ENCODE measurements at places on chromosomes 7 and 10.

DNA sequence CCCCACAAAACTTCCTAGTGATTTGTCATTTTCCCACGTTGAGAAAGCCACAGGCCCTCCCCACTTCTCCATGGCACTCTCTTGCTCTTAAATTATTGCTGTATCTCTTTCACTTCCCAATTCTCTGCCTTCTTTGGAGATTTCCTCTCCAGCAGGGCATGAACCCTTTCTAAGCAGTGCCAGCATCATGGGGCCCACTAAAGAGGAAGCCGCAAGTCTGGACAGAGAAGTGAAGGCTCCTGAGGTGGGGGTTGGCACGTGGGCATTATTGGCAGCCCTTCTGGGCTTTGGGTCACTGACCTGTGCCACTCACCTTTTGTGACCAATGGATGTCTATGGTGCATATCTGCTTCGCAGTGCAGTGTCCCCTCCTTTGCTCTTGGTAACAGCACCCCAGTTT lies 97.7 kb upstream of the TCF7L2 start:
- DNase-seq, result no peak

GRCh38 chr10:125084614-125085257 lies 75.6 kb downstream of the CTBP2 start:
- DNase-seq, result no peak

- no peak for DNase-seq
Measured at GRCh38 chr7:104978460-104978859, 35.5 kb upstream of the KMT2E start.

DNA sequence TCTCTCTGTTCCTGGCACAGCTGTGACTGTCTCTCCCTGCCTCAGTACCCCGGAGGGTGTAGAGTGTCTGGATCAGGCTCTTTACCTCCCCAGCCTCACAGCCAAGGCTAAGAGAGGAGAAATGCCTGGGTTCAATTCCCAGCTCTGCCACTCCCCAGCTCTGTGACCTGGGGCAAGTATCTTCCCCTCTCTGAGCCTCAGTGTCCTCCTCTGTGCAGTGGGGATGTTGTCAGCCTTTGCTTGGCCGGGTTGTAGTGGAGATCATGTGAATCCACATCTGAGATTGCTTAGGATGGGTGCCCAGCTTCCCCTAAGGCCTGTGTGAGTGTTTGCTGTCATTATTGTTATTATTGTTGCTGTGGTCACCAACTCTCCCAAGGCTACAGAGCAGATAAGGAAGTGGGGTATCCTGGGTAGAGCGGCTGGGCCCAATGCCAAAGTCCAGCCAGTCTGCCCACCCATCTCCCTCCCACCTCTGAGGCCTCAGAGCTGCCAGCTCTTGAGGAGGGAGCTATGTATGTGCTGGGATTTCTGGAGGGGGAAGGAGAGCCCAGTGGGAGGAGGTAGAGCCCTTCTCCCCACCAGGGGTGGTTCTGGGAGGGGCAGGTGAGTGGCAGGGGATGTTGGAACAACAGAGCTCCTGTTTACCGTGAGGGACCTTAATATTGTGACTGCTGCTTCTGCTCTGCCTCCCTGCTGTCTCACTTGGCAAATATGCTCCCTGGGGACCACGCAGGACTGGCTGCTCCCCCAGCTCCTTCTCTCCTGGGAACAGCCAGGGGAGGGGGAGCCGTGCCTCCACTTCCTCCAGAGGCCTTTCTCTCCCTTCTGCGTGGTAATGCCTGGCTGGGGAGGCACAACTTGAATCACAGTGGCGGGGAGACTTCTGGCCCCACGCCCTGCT lies 170.5 kb downstream of the RPS24 start:
- DNase-seq, result peak; percentile 72

DNA sequence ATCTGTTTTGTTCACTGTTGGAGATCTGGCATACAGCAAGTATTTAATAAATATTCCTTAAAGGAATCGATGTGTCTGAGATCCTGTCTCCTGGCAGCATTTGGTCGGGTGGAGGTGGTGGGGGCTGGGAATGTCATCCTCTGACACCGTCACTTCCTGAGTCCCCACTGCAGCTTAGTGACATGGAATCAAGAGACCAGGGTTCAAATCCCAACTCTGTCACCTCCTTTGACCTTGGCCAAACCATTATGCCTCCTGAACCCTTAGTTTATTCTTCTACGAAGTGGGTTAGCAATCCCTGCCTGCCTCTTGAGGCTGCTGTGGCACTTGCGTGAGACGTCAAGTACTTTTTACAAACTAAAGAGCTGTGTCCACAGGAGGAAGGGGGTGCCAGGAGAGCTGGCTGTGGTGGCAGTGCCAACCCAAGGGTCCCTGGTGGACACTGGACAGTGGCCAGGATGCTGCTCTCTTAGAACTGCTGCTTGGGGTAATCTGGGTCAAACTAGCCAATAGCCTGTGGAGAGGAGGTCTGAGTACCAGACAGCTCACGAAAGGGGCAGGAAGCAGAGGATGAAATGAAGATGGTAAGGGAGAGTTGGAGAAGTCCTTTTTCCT lies 8.0 kb upstream of the ZMIZ1 start:
- no peak for DNase-seq

- DNase-seq, result no peak
Measured at GRCh38 chr7:159317294-159317693, 172.6 kb upstream of the VIPR2 start.

DNA sequence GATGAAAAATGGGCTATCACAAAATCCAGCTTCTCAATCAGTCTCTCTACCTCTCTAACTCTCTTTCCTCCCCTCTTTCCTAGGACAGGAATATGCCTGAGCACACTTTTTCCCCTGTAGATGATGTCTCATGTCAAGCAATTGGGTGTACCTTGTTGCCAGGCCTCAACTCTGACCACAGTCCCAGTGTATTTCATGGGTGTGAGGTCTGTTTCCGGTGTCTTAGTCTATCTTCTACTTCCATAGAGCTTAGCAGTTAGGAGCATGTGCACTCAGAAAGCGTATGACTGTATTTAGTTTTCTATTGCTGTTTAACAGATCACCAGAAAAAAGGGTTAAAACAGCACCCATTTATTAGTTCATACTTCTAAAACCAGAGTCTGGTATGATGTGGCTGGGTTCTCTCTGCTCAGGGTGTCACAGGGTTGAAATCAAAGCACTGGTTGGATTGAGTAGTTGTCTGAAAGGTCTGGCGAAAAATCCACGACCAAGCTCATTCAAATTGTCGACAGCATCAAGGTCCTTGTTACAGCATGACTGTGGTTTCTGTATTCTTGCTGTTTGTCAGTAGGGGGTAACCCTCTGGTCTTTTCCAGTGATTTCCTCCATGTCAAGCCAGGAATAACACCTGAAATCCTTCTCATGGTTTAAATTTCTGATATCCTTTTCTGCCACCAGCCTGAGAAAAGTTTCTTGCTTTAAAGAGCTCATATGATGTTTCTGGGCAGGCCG lies 130.0 kb downstream of the THSD7A start:
- no peak for DNase-seq

GRCh38 chr7:120320218-120320961 lies 47.4 kb downstream of the KCND2 start:
- DNase-seq, result no peak

GRCh38 chr10:96719200-96719599 lies 1.1 kb downstream of the PIK3AP1 start:
- peak; percentile 66 for DNase-seq

GRCh38 chr10:43120929-43121314 lies 17.3 kb upstream of the CSGALNACT2 start:
- DNase-seq, result no peak

GRCh38 chr10:72340510-72341261 lies 14.0 kb downstream of the DNAJB12 start:
- DNase-seq, result peak; percentile 50

DNA sequence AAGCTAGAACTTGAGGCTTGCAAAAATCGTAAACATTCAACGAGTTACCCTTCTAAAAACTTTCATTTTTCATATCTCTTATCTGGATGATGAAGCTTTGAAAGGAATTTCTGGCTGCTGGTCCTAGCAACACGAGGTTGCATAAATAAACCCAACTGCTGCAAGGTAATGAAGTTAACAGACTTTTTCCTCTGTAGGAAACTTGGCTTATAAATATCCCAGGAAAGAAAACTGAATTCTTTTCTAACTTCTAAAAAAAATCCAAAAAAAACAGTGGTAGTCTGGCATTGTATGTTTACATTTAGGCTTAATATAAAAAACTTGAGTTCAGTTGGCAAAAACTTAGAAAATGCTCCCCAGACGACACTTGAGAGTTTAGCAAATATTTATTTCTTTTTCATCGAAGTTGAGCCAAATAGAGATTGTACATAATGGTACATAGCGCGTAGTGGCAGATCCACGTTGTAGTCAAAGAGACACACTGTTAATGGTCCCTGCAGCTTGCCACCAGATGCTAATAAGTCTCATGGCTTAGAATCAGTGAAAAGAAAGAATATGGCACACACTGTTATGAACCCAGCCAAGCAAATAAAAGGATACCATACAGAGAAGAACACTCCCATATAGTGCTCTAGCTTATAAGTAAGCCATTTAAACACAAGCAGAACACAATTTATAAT lies 200.3 kb upstream of the PCLO start:
- DNase-seq, result no peak

DNA sequence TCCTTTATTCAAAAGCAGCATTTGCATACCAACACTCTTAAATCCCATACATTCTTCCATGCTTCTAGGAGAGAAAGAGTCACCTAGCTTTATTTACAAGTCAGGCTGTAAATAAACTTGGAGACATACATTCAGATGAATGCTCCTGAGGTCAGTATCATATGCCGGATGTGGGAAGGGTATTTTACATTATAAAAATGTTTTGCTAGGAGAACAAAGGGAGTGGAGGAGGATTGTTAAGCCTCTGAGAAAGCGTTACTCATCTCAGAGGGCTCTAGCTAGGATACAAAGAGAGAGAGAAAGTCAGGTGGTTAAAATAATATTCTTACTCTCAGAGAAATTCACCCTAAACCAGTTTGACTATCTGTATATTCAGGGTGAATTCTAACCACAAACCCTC lies 300.9 kb upstream of the NPSR1 start:
- DNase-seq, result no peak

DNA sequence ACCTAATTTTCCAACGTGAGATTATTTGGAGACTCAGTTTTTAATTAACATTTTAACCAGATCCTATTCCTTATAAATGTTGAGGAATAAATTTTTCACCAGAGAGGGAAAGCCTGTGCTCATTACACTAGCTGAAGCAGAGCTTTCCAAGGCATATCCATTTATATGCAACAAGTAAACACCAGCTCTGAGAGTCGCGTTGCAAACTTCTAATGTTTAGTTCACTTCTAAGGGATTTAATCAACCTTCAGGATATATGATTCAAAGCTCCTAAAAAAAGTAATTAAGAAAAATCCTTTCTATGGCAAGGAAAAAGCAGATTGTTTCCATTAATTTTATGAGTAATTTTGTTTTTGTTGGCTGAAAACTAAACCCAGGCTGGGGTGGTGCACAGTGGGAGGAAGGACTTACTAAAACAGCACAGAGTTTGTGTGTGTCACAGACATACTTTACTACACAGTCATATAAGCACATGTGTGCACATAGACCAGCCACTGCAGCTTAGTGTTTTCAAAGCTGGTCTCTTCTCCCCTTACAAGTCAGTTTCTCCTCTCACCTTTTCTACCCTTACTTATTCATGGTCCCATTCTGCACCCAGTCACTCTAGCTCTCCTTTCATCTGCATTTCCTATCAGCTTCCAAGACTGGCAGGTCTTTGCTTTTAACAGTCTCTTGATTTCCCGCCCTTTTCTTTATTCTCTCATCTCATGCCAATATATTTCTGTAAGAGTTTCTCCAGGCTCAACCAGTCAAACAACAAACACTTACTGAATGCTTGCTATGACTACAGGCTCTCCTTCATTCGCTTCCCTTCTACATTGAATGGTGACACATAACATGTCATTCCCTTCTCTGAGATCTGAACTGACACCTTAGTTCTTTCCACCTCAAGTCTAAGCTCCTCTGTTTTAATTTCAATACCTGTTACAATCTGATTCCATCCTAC lies 81.1 kb upstream of the FZD1 start:
- DNase-seq, result no peak

DNA sequence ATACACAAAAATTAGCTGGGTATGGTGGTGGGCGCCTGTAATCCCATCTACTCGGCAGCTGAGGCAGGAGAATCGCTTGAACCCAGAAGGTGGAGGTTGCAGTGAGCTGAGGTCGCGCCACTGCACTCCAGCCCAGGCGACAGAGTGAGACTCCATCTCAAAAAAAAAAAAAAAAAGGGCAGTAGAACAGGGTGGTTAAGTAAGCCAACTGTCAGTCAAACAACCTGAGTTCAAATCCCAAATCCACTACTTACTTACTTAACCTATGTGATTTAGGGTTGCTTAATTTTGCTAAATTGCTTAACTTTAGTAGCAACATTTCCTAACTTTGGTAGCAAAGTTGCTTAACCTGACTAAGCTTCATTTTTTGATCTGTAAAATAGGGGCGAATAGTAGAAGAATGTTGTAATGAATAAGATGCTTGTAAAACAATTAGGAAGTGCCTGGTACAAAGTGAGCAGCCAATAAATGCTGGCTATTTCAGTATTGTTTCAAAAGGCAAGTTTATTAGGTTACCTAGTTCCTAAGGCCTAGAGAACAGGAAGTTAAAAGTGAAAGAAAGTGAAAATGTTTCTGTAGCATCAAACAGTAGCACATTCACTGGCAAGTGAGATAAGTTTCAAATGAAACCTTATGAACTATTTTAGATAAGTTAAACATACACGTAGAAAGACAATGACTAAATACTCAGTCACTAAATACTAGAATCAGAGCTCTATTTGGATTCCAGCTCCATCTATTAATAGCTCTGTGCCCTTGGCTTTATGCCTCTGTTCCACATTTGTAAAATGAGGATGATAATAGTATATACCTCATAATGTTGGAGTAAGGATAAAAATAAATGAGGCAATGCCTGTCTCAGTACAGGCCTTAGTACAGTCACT lies 64.3 kb downstream of the HOXA1 start:
- DNase-seq, result peak; percentile 26

- DNase-seq, result no peak
Measured at GRCh38 chr7:157972914-157973313, 614.7 kb downstream of the PTPRN2 start.

- DNase-seq, result peak; percentile 40
Measured at GRCh38 chr10:6151087-6151977, 51.4 kb upstream of the PFKFB3 start.

- no peak for DNase-seq
Measured at GRCh38 chr10:110793128-110793812, 78.5 kb upstream of the PDCD4 start.

DNA sequence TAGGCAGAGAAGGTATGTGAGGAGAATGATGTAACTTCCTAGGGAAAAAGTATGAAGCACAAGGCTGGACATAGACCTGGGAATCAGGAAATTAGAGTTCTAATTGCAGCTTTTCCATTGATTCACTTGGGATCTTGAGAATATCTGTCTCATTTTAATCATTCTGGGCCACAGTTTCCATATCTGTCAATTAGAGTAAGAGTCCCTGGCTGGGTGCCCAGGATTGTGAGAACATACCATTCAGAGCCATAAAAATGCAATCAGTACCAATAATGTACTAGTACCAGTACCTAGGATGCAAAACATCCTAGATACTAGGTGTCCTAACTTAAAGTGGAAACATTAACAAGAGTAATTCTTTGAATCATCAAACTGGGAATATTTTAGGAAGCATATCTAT lies 29.6 kb downstream of the CAV1 start:
- peak; percentile 6 for DNase-seq

- no peak for DNase-seq
Measured at GRCh38 chr7:138513344-138513871, 53.3 kb downstream of the TRIM24 start.
